Amygdala (tissue), 56 donors: ENCODE measurements at places on chromosomes 2 and 18.

DNA sequence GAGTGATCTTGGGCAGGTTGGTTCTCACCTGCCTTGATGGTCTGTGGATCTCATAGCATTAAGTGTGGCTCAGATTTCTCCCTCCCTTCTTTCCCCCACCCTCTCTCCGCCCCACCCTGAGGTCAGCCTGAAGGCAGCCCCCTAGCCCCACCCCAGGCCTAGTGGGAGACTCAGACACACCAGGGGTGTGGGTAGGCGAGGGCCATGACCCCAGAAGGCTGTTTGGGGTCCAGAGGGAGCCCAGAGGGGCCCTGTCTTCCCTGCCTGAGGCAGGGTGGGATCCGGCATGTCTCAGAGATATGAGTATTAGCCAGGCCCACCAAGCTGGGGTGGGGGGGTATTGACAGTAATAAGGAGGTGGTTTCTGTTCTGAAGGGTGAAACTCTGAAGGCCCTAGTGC is 160.5 kb downstream of the GLI2 start:
- no peak for DNase-seq

DNA sequence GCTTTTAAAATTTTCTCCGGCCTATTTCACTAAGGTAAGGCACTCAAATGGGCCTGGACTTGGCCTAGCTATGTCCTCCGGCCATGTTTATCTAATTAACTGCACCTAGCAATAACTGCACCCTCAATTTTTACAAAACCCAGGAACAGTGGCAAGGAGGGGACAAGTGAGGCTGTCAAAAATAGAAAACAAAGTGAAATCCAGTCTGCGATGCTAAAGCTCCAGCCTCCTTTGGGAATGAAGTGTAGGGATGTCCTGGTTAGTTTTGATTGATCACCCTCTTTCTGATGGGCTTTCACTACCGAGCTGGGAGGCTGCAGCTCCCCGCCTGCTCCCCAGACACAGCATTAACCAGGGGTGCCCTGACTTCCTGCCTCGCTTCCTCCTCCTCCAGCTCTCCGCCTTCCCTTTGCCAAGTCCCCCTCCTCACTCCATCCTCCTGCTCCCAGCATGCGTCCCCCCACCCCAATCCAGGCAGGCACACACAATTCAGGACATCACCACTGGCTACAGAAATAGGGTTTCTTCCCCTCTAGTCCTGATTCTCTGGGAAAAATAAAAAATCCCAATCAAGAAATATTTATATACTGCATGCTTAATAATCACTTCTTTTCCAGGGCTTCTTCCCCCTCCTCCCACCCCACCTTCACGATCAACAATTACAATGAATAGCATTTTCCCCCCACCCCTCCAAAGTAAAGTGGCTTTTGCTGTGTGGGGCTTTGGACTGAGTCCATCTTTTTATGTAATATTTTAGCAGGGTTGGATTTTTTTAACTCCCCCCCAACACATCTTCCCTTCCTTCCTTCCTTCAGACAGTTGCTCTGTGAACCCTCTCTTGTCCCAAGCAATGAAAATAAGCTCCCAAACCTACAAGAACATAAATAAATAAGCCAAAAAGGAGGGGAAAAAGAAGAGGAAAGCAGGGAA is 3.3 kb upstream of the POU3F3 start:
- no peak for DNase-seq

- DNase-seq = no peak
These were observed 291.8 kb upstream of the LRATD1 start for GRCh38 chr2:14340703-14341102.

DNA sequence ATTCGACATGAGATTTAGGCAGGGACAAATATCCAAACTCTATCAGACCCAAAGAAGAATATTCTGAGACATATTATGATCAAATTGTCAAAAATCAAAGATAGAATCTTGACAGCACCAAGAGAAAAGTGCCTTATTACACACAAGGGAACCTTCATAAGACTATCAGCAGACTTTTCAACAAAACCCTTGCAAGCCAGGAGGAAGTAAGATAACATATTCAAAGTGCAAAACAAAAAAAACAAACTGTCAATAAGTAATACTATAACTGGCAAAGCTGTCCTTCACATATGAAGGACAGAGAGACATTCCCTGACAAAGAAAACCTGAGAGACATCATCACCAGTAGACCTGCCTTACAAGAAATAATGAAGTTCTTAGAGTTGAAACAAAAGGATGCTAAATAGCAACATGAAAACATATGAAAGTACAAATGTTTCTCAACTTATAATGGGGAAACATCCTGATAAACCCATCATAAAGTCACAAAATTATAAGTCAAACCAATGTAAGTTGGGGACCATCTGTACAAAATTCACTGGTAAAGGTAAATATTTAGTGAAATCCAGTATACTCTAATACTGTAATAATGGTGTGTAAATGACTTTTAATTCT is 76.6 kb downstream of the FAM171B start:
- DNase-seq = no peak
